Right ventricle myocardium superior (tissue), 1 donor: ENCODE measurements at places on chromosomes 3 and 15.

- DNase-seq: peak; percentile 46
Measured at GRCh38 chr3:72031581-72031980, 246.6 kb upstream of the PROK2 start.

- DNase-seq: no peak
Measured at GRCh38 chr3:35708394-35709271, 69.3 kb downstream of the ARPP21 start.

DNA sequence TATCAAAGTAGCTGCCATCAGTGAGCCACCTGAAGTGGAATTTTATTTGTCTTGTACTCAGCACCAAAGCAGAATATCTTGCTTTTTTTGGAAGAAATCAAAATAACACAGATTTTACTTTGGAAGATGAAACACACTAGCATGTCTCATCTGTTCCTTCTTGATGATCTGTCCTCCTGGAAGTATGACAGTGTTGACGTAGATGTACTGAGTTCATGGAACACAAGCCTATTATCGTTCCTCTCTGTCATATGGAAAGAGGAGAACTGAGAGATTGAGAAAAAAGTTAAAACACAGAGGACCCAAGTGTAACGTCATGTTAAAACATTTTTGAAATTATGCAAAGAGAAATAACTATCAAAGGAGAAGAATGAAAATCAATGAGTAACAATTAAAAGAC is 340.2 kb downstream of the ROBO2 start:
- no peak for DNase-seq

GRCh38 chr3:35335703-35336102 is 303.6 kb upstream of the ARPP21 start:
- DNase-seq: no peak

DNA sequence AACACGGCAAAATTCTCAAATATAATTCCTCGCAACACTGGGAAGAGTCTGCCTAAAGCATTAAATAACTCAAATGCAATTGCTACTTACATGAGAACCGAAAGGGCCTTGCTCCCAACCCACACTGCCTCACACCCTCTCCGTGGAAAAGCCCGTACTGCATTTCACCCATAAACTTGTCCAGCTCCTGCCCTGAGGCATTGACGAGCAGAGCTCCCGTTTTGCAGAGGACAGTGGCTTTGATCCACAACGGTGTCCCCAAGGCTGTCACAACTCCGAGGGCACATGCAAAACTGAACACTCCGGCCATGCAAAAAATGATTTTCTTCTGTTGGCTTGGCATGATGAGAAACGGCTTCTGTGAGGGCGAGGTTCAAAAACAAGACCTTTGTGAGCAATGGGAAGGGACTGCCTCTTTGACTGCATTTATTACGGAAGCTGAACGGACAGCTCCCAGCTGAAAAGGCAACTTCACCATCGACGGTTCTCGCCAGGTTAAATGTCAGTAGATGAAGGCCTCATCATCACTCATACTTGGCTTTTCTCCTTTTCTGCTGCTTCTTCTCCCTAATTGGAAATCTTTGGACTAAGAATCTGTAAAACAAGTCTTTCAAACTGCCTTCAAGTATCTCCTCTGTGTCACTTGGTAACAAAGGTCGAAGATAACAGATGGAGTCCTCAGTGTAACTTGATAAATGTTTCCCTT is at the start of gene CLRN1:
TSS of gene CLRN1 (minus strand) at position 362 of the 706 bp plus-strand sequence. CDS start at position 343, 19 bp downstream.
- no peak for DNase-seq

DNA sequence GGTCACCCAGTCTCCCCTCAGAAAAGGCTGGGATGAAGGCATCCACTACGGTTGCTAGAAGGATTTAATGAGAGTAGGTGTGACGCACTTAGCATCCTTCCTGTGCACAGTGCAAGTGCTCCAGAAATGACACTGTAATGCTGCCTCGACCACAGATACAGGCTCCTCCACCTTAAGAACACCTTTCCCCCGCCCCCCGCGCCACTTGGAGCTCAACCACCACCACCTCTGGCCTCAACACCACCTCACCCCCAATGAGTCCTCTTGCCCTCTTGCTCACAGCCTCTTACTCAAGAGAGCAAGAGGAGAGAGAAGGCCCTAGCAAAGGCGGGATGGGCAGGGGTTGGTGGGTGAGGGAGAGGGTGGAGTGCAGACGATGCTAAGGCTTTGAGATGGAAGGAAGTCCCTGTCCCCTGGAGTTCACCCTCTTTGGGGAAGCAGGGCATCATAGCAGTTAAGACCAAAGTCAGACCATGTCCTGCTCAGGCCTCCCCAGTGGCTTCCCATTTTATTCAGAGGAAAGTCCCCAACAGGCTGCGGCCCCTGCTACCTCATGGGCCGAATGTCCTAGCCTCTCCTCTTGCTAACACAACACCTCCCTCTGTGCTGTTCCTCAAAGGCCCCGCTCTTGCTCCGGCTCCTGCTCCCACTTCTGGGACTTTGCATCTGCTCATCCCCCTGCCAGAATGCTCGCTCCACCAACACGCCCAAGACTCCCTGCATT is 8.3 kb downstream of the STARD5 start:
- DNase-seq: no peak

GRCh38 chr3:39281533-39281932 is 1.7 kb upstream of the CX3CR1 start:
- no peak for DNase-seq

DNA sequence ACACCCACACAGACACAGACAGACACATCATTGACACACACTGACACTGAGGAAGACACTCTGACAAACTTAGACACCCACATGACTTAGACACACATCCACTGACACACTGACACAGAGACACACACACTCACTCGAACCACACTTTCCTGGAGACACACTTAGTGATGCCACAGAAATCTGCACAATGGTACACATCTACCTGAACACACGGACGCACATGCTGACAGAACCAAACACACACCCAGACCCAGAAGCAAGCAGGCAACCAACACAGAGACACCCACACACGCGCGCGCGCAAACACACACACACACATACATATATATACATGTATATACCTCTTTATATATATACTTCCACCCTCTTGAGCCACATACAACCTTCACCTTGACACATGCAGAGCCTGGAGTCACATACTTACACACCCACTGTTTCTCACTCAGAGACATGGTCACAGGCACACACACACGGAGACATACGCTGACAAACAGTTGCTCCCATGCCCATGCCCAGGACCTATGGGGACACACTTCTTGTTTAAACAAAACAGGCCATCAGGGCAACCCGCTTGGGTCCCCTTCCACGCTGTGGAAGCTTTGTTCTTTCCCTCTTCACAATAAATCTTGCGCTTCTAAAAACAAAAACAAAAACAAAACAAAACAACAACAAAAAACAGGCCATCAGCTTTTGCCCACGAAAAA is 913 bp upstream of the SCN5A start:
- DNase-seq: no peak

GRCh38 chr3:123464211-123464610 is 15.3 kb upstream of the ADCY5 start:
- DNase-seq: no peak
